ENCODE measurements at places on chromosomes 12 and 14. TPM values are rescaled to one million over a fixed set of nuclear protein-coding genes. Genes with fewer than 3 reads are reported as not detected.

DNA sequence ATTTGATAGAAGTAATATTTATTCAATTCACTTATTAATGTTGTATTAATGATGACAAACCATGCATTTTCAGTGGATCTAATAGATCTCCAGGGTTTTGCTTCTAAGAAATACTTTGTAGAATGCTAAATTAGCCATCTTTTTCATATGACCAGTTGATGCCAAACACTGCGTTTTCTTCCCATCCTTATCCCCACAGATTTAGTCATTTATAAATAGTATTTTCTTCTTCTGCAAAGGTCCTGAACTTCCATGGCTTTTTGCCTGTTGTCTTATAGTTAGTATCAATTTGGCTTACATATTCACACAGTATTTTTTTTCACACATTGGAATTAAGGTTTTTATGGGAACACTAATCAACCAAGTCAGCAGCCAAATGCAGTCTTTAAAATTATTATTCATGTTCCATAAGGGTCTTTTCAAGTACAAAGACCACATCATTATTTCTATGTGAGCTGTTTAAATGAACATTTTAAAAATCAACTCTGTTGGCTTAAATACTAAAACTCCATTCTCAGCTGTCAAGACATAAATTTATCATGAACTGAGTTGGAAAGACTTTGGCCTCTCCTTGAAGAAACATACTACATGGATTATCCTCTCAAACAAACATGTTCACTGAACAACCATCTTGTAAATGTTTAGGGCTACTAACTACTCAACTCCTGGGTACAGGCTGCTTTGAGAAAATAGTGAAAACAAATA is 1278.4 kb upstream of the FLRT2 start:
- no peak overlapping the region for H3K4me3 ChIP-seq
- no peaks in the 10 kb centered on the region for H3K4me1 ChIP-seq
- no peak overlapping the region for H3K27ac ChIP-seq
- no peaks in the 10 kb centered on the region for H3K27me3 ChIP-seq

- no peaks in the 10 kb centered on the region for H3K27me3 ChIP-seq
- H3K4me1 ChIP-seq, result peaks cover 36% of the 10 kb centered on the region
- no peak overlapping the region for H3K27ac ChIP-seq
- no peaks in the 10 kb centered on the region for H3K36me3 ChIP-seq
- DNase-seq, result no peak
These were observed 41.3 kb downstream of the CCNK start for GRCh38 chr14:99522457-99522891.

GRCh38 chr14:76808011-76808410 is 4.7 kb downstream of the ANGEL1 start:
- peaks cover 40% of the 10 kb centered on the region for H3K4me1 ChIP-seq
- no peaks in the 10 kb centered on the region for H3K27me3 ChIP-seq
- H3K4me3 ChIP-seq, result no peak overlapping the region
- peaks cover 7% of the 10 kb centered on the region for H3K36me3 ChIP-seq
- no peak for DNase-seq

DNA sequence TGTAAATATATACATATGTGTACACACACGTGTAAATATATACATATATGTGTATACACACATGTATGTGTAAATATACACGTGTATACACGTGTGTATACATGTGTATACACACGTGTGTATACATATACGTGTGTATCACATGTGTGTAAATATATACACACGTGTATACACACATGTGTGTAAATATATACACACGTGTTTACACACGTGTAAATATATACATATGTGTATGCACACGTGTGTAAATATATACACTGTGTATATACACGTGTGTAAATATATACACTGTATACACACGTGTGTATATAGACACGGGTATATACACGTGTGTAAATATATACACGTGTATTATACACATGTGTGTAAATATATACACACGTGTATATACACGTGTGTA is 71.7 kb downstream of the RPAP3 start:
- H3K36me3 ChIP-seq, result no peaks in the 10 kb centered on the region
- H3K4me1 ChIP-seq, result no peaks in the 10 kb centered on the region
- H3K27me3 ChIP-seq, result no peaks in the 10 kb centered on the region
- H3K4me3 ChIP-seq, result no peak overlapping the region
- DNase-seq, result no peak

DNA sequence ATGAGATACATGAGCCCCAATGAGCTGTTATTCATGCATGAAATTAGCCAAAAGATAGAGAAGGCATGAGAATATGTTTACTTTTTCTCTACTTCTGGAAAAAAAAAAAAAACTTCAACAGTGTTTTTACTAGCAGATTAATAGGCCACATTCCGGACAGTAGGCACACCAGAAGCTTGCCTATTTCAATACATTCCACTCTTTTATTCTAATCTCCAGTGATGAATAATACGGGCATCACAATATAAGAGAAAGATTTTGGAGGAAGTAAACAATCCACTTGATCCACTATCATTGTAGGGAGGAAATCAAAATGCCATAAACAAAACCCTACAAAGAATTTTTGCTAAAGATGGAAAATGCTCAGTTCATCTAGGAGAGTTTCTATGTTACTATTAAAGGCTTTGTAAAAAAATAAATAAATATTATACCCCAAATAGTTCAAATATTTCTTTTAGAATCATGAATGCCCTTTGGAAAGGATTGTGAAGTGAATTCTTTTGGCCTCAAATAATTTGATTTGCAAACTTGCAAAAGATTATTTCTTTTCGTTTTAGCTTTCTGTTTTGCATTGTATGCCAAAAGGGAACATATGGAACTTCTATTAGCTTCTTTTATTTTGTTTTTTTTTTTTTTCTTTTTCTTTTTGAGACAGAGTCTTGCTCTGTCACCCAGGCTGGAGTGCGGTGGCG is 232.6 kb downstream of the EPS8 start:
- no peaks in the 10 kb centered on the region for H3K27me3 ChIP-seq
- no peaks in the 10 kb centered on the region for H3K36me3 ChIP-seq
- no peaks in the 10 kb centered on the region for H3K4me1 ChIP-seq
- H3K27ac ChIP-seq, result no peak overlapping the region
- no peak for DNase-seq
- H3K4me3 ChIP-seq, result no peak overlapping the region

- H3K4me3 ChIP-seq, result no peak overlapping the region
- no peak for DNase-seq
- H3K27me3 ChIP-seq, result no peaks in the 10 kb centered on the region
- H3K36me3 ChIP-seq, result no peaks in the 10 kb centered on the region
These were observed 26.5 kb upstream of the JDP2 start for GRCh38 chr14:75401361-75401760.

- H3K4me3 ChIP-seq, result no peak overlapping the region
- DNase-seq, result no peak
- no peaks in the 10 kb centered on the region for H3K36me3 ChIP-seq
- no peak overlapping the region for H3K27ac ChIP-seq
- H3K4me1 ChIP-seq, result peaks cover 4% of the 10 kb centered on the region
These were observed 262.5 kb upstream of the CAND1 start for GRCh38 chr12:67006610-67007009.

GRCh38 chr14:88245321-88245720 is 77.7 kb downstream of the KCNK10 start:
- no peaks in the 10 kb centered on the region for H3K36me3 ChIP-seq
- H3K27ac ChIP-seq, result no peak overlapping the region
- H3K27me3 ChIP-seq, result no peaks in the 10 kb centered on the region
- H3K4me3 ChIP-seq, result no peak overlapping the region
- peaks cover 14% of the 10 kb centered on the region for H3K4me1 ChIP-seq
- DNase-seq, result no peak

DNA sequence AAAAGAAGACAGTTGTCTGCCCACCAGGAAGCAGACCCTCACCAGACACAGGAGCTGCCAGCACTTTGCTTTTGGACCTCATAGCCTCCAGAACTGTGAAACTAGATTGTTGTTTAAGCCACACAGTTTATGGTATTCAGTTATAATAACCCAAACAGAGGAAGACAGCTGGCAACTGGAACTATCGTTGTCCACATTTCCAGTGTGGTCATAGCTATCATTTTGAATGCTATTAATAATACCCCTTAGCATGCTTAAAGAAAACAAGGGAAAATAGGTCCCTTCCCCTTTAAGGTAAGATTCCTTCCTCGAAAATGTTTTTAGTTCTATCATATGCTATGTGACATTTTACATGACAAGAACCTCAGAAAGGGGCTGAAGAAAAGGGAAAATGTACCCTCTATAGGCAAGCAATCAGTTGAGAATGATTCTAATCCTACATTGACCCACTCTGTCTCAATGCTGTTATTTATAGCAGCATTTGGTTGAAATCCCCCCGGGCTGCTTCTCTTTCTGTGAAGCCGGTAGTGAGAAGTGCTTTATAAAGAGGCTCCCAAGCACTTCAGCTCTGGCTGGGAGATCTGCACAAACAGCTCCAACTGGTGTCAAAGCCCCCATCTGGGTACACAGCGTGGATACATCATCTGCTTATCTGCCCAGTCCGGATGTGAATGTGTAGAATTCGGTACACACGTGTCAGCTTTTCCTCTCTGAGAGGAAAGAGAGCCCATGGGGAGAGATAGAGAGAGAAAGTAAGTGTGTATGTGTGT is 221.2 kb upstream of the FLRT2 start:
- no peak overlapping the region for H3K4me3 ChIP-seq
- no peak for DNase-seq
- H3K4me1 ChIP-seq, result no peaks in the 10 kb centered on the region
- H3K27me3 ChIP-seq, result no peaks in the 10 kb centered on the region
- H3K36me3 ChIP-seq, result no peaks in the 10 kb centered on the region
- no peak overlapping the region for H3K27ac ChIP-seq

- no peaks in the 10 kb centered on the region for H3K36me3 ChIP-seq
- no peaks in the 10 kb centered on the region for H3K27me3 ChIP-seq
- H3K4me3 ChIP-seq, result no peak overlapping the region
- H3K27ac ChIP-seq, result no peak overlapping the region
These were observed 1731.5 kb upstream of the FLRT2 start for GRCh38 chr14:83798421-83798820.

- H3K27ac ChIP-seq, result no peak overlapping the region
- no peak for DNase-seq
- H3K27me3 ChIP-seq, result no peaks in the 10 kb centered on the region
- no peak overlapping the region for H3K4me3 ChIP-seq
- H3K4me1 ChIP-seq, result no peaks in the 10 kb centered on the region
- no peaks in the 10 kb centered on the region for H3K36me3 ChIP-seq
These were observed 330.2 kb downstream of the DPF3 start for GRCh38 chr14:72563676-72564075.

DNA sequence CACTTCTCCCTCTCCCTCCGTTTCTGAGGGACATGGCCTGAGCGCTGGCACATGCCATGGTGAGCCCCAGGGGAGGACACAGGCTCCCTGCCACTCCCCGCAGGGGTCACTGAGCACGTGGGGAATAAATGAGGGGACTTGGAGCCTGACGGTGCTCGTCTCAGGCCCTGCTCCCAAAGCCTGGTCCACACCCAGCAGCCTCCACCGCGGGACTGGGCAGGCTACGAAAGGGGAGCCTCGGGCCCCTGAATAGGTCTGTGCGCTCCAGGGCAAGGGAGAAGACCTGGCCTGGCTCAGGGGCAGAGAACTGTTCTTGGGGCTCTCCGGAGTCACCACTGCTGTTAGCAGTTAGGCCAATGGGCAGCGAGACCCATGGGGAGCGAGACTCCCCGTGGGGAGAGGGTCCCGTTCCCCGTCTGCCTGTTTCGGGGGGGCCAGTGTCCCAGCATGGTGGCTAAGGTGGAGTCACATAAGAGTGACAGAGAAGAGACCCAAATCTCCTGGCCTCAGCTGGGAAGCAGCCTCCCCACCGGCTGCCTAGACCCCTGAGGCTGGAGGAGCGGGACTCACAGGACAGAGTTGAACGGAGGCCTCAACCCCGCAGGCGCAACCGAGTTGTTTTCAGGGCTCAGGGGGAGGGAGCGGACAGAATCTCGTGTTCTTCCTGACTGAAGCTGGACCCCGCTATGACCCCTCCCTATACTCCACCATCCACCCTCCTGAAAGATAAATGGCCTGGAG is 329.8 kb upstream of the SFSWAP start:
- no peaks in the 10 kb centered on the region for H3K36me3 ChIP-seq
- no peak overlapping the region for H3K4me3 ChIP-seq
- DNase-seq, result no peak
- no peak overlapping the region for H3K27ac ChIP-seq
- no peaks in the 10 kb centered on the region for H3K27me3 ChIP-seq

DNA sequence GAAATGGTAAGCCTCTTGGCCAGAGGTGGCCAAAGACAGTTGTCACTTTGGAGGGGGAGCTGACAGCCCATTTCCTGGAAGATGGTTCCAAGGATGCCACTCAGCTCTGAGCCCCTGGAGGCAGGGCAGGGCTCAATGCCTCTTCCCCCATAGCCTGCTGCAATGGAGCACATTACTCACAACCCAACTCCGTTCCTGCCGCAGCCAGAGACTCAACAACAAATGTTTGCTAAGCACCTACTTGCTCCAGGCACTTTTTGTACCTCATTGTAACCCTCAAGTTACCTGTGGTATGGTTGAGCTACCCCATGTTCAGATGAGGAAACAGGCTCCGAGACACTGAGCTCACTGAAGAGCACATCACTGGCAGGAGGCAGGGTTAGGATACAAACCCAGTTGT is 19.5 kb downstream of the IRF2BPL start:
- H3K4me1 ChIP-seq, result peaks cover 91% of the 10 kb centered on the region
- H3K27me3 ChIP-seq, result no peaks in the 10 kb centered on the region
- no peak for DNase-seq
- peak overlapping the region; percentile 94 for H3K27ac ChIP-seq
- H3K36me3 ChIP-seq, result no peaks in the 10 kb centered on the region
- H3K4me3 ChIP-seq, result no peak overlapping the region

DNA sequence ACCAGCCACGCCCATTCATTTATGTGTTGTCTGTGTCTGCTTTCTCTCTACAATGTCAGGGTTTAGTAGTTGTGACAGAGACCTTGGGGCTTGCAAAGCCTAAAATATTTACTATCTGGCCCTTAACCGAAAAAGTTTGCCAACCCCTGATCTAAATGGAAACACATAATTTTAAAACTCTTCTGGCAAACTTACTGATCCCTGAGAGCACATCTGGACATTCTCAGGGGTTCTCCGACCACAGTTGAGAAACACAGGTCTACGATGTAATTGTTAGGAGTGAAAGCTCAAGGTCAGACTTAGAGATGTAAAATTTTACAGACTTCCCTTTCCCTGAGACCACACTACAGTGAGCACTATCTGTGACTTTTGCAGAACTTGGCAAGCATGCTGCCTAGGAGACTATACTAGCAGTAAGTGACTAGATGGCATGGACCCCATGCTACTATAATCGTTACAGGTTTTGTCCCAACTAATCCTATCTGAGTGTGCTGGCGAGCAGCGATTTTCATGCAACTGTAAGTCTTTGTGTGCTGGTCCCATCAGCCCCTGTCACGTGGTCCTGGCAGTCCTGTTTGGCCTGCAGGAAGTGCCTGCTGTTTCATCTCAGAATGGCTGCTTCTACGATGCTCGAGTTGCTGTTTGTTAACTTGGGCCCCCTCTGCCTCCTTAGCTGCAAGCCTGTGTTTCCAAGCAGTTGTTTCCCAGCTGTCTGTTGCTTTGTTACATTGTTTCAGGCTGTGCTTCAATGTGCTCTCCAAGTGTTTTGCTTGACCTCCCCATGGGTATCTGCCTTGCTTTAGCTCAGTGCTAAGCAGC is 21.6 kb downstream of the TMTC2 start:
- no peaks in the 10 kb centered on the region for H3K27me3 ChIP-seq
- H3K4me1 ChIP-seq, result peaks cover 15% of the 10 kb centered on the region
- no peak overlapping the region for H3K4me3 ChIP-seq
- no peaks in the 10 kb centered on the region for H3K36me3 ChIP-seq
- DNase-seq, result peak; percentile 38
- H3K27ac ChIP-seq, result no peak overlapping the region

GRCh38 chr14:80202888-80203562 is 8.3 kb downstream of the DIO2 start:
- DNase-seq, result no peak
- H3K4me1 ChIP-seq, result no peaks in the 10 kb centered on the region
- H3K4me3 ChIP-seq, result no peak overlapping the region
- H3K27me3 ChIP-seq, result no peaks in the 10 kb centered on the region

Gene NEUROD4
- total RNA-seq, result not detected

Gene ALDH1L2
- 31.1 TPM for total RNA-seq

Gene PAH
- total RNA-seq, result 39.6 TPM

Gene TBC1D30
- 91.0 TPM for total RNA-seq

Gene ZC3H14
- 38.6 TPM for total RNA-seq

Gene CHGA
- 69.5 TPM for total RNA-seq

Gene KLHDC2
- total RNA-seq, result 90.0 TPM

Gene RERG
- 10.9 TPM for total RNA-seq
